Hematopoietic multipotent progenitor cell treated with erythropoietin and hydrocortisone succinate and interleukin-3 and kit ligand, for 6 days (in vitro differentiated cells): ENCODE measurements at places on chromosomes 7 and 10.
A peak's percentile ranks its signal among the peaks of the same experiment; 100 is the strongest.

DNA sequence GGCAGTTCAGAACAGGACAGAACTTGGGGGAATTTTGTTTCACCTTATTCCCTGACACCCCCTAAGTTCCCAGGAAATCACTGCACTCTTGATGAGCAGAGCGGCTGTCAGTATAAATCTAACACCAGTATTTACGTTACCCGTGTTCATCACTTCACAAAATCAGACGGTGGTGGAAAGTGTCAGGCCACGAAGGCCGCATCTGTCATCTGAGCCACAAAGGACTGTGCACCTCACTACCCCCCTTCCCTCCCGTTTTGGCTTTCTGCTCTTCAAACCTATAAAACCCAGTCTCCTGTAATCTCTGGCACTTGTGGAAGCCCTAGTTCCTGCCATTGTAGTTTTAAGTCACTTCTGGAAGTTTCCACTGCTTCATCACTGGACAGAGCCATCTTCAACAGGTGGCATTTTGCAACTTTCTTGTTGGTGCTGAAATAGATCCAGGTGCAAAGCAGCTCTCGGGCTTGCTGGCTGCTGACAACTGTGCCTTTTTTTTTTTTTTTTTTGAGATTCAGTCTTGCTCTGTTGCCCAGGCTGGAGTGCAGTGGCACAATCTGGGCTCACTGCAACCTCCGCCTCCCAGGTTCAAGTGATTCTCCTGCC is 9.5 kb downstream of the ZFAND2A start:
- DNase-seq: no peak

DNA sequence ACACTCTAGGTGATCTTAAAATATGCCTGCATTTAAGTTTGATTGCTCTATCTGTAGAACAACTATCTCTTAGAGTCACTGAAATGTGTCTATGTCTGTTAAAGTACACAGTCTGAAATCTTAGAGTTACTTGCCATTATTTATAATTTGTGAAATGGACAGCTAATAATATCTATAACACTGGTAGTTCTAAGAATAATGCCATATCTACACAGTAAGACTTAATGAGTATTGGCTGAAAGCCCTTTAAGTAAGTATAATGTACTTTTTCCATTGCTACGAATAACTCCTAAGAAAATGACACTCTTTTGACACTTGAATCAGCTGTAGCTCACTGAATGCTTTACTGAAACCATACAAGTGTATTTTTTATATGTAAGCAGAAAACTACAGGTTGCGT is 567.4 kb upstream of the PCDH15 start:
- DNase-seq: no peak

- DNase-seq: peak; percentile 46
These were observed 595.2 kb downstream of the AUTS2 start for GRCh38 chr7:70193514-70193913.

DNA sequence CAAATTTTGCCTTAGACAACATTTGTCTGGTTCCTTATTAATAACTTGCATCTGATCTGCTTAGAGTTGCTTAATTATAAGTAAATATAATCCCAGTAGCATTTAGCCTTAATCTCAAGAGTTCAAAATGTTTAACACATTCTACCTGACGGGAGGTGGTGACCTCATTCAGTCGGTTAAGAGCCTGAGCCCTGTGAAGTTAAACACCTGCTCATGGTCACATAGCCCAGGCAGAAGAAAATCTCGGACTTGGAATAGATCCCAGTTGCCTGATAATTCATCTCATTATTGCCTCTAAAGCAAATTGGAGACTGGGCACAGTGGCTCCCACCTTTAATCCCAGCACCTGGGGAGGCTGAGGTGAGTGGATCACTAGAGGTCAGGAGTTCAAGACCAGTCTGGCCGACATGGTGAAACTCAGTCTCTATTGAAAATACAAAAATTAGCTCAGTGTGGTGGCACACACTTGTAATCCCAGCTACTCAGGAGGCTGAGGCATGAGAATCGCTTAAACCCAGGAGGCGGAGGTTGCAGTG is 18.6 kb upstream of the ASCC1 start:
- no peak for DNase-seq

GRCh38 chr7:42348631-42349030 is 111.6 kb upstream of the GLI3 start:
- no peak for DNase-seq

GRCh38 chr10:54496852-54497251 is 304.2 kb downstream of the PCDH15 start:
- DNase-seq: no peak

DNA sequence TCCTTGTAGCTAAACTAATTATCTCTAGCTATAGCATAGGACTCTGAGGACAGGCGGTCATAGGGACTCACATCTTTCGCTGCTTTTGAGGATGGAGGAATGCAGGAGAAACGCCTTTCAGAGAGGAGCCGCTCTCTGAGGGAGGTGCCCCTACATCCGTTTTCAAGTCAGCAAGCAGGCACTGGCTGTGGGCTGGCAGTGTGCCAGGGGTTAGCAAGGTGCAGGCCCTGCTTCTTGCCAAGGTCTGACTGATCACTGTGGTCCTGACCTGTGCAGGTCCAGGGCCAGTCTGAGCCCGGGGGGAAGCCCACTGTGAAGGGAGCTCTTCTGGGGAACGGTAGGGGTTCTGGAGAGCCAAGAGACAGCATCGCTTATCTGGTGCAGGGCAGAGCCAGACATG is 89.4 kb downstream of the SH3PXD2A start:
- peak; percentile 61 for DNase-seq

DNA sequence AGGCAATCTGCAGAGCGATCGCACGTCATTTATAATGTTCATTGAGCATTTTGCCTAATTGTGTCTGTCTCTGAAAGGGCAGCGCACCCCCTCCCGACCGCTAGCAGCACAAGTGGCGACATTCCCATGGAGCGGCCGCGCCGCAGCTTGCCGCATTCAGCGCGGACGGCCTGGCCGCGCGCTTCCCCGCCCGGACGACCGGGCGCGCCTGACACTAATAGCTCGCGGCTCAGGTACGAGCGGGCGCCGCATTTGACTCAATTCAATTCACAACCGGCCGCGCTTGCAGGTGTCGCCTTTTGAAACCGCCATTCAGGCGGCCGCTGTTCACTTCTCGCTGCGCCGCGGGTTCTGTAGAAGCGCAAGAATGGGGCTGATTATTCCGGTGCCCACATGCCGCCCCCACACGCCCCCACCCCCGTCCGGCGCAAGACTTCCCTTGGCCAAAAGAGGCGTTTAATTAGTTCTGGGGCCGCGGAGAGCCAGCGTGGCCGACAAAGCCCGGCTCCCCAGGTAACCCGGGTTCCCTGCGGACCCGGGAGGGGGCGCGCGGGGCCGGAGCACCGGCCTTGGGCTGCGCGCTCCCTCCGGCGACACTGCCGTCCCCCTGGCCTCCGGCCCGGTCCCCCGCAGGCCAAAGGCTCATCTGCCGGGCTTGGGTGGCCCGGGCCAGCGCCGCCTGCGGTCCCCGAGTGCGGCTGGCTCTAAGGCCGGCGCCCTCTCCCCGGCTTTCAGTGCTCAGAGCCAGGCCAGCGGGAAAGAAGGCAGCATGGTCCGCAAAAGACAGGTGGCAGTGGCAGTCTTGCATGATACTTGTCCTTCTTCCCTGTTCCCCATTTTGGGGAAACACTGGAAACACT is 18.7 kb upstream of the PTF1A start:
- DNase-seq: no peak

DNA sequence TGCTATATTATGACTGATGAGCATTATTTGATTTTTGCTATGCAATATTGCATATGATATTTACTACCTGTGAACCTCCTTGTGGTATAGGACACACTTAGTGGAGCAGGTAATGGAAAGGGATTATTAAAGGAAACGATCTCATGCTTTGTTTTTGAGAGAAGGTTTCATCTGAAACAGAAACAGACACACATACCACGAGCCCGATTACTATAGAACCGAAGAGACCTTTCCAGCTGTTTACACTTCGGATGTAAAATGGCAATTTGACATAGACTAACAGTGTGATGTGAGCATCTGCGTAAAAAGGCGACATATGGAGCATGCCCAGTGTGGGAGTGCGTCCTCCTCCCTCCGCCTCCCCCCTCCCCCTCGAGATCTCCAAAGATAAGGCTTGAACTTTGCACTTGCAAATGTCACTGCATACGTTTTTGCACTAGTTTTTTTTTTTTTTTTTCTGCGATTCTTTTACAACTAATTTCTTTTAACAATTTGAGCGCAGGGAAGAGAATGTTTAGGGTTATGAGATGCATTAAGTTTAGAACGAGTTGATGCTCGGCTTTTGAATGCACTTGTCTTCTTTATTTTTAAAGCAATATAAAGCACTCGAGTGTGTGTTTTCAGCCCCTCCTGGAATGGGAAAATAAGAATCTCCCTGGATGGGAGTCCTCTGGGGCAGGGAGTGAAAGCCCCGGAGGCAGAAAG is 251.0 kb downstream of the NSUN6 start:
- DNase-seq: peak; percentile 39

GRCh38 chr10:53536322-53536721 is 763.7 kb upstream of the MBL2 start:
- DNase-seq: no peak

DNA sequence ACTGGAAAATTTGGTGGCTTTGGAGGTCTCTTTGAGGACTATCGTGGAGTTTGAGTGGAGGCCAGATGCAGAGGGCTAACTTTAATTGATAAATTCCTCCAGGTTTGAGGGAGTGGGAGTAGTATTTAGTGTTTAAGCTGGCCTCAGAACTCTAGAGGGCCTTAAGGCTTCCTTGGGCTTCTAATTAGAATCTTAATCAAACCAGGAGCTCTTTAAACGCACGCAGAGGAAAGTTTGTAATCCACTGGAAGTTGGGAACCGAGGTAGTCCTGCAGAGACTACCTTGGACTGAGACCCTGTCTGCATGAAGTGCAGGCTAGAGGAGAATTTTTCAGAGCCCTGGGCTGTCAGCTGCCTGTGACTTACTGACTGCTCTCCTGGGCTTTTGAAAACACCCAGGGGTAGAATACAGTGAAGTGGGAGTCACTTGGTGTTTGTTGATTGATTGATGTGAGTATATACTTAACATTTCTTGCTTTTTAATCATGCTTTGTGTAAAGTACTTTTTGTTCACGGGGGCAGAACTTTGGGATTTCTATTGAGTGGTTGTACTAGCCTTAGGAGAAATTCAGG is 5.9 kb downstream of the SPAG6 start:
- DNase-seq: no peak

- DNase-seq: no peak
These were observed 27.0 kb upstream of the TOMM7 start for GRCh38 chr7:22849662-22850061.

DNA sequence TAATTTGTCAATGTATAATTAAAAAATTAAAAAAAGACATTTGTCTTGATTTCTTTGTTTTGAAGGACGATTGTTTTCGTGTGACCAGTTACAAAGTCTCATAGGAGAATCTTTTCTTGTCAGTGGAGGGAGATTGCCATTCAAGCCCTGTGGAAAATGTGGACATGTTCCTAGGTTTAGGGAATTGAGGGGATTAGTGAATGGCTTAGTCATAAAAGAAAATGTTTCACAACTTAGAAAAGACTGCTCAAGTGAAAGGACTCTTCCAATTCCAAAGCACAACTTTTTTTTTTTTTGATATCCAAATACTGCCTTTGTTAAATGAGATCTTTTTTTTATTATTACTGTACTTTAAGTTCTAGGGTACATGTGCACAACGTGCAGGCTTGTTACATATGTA is 140.7 kb upstream of the HABP2 start:
- no peak for DNase-seq
